ENCODE measurements at places on chromosomes 16 and 17. TPM values are rescaled to one million over a fixed set of nuclear protein-coding genes. Genes with fewer than 3 reads are reported as not detected.

PROCA1 gene
- 1.1 TPM for total RNA-seq

TPSD1 gene
- not detected for total RNA-seq

GRCh38 chr16:10013364-10013763 lies 168.9 kb downstream of the GRIN2A start:
- no peak for DNase-seq
- no peak overlapping the region for H3K4me3 ChIP-seq
- H3K36me3 ChIP-seq: no peaks in the 10 kb centered on the region
- no peaks in the 10 kb centered on the region for H3K4me1 ChIP-seq
- H3K27ac ChIP-seq: no peak overlapping the region

DNA sequence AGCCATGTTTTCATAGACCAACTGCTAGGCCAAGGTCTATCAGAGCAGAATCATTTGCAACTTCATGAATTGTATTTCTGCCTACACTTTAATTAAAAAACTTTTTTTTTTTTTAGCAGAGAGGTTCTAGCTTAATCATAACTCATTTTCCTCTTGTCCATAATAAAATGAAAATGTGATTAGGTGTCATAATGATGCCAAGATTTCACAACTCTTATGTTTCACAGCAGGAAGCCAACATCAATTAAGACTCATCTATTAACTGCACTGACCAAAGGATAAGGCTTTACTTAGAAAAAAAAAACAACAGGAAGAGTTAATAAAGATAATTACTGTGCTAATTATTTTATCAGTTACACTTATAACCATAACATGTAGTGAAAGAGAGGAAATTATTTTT lies 18.9 kb upstream of the RNF43 start:
- no peaks in the 10 kb centered on the region for H3K36me3 ChIP-seq
- H3K4me3 ChIP-seq: no peak overlapping the region
- DNase-seq: no peak
- no peak overlapping the region for H3K27ac ChIP-seq
- H3K27me3 ChIP-seq: peaks cover 69% of the 10 kb centered on the region
- H3K4me1 ChIP-seq: no peaks in the 10 kb centered on the region

DNA sequence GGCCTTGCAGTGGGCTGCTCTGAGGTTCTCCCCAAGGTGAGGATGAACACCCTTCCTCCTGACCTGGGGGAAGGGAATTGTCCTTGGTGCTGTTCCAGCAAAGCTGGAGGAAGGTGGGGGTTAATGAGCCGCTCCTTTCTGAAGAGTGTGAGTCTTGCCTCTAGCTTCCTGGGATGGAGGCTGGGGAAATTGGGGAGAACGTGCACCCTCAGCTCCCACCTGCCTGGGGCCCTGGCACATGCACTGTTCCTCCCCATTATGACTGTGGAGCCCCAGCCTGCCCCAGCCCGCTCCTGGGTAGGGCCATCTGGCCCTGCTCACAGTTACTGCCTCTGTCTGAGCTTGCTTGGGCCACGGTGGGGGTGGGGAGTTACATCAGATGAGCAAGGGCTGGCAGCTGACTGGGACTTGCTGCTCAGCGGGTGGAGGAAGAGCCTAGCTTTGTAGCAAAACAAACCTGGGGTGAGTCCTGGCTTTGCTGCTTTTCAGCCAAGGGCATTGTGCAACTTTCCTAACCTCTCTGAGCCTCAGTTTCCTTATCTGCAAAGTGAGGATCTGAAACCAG lies 11.1 kb downstream of the TNS4 start:
- peaks cover 100% of the 10 kb centered on the region for H3K36me3 ChIP-seq
- H3K4me1 ChIP-seq: peaks cover 70% of the 10 kb centered on the region
- no peaks in the 10 kb centered on the region for H3K27me3 ChIP-seq
- peak; percentile 93 for DNase-seq
- H3K4me3 ChIP-seq: peak overlapping the region; percentile 98
- H3K27ac ChIP-seq: peak overlapping the region; percentile 83

DNA sequence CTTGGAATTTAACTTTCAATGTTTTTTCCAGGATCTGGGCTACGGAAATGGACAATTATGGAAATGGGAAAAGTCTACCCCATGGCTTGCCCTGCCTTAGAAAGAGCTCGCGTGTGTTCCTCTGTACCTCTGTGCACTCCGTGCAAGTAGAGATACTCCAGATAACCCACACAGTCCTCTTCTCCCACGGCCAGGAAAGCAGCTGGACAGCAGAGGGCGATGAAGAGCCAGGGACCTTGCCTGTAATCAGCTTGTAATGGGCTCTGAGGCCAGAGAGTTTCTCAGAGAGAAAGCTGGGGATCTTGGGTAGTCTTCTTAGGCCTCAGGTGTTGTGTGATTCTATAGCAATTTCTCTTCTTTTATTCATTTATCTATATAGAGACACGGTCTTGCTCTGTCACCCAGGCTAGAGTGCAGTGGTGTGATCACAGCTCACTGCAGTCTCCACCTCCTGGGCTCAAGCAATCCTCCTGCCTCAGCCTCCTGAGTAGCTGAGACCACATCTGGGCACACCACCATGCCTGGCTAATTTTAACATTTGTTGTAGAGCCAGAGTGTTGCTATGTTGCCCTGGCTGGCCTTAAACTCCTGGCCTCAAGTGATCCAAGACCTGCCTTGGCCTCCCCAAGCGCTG lies 2.4 kb upstream of the SOCS7 start:
- peak; percentile 84 for DNase-seq
- no peak overlapping the region for H3K27ac ChIP-seq
- peaks cover 12% of the 10 kb centered on the region for H3K4me1 ChIP-seq
- H3K27me3 ChIP-seq: peaks cover 2% of the 10 kb centered on the region

GRCh38 chr16:49369651-49370611 lies 3.7 kb upstream of the C16orf78 start:
- H3K27ac ChIP-seq: no peak overlapping the region
- no peaks in the 10 kb centered on the region for H3K4me1 ChIP-seq
- no peaks in the 10 kb centered on the region for H3K36me3 ChIP-seq
- H3K4me3 ChIP-seq: no peak overlapping the region

GRCh38 chr17:68222606-68223005 lies 25.2 kb upstream of the AMZ2 start:
- no peak overlapping the region for H3K4me3 ChIP-seq
- peaks cover 2% of the 10 kb centered on the region for H3K27me3 ChIP-seq
- no peaks in the 10 kb centered on the region for H3K4me1 ChIP-seq

DNA sequence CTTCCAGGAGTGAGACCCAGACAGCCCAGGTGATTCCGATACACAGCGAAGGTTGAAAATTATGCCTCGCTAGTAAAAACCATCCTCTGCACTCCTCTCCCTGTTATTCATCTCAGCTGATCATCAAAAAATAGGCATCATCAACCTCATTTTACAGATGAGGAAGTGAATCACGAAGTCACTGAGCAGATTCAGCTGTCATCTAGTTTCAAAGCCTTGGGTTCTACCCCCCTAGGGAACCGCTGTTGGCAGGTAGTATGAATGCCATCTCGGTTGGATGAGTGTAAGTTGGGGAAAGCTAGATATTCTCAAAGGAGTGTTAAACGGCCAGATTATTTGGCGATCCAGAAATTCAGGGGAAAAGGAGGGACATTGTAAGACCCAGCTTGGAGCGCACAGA lies 2.0 kb downstream of the CRYM start:
- H3K36me3 ChIP-seq: no peaks in the 10 kb centered on the region
- peaks cover 74% of the 10 kb centered on the region for H3K27me3 ChIP-seq
- DNase-seq: no peak

DNA sequence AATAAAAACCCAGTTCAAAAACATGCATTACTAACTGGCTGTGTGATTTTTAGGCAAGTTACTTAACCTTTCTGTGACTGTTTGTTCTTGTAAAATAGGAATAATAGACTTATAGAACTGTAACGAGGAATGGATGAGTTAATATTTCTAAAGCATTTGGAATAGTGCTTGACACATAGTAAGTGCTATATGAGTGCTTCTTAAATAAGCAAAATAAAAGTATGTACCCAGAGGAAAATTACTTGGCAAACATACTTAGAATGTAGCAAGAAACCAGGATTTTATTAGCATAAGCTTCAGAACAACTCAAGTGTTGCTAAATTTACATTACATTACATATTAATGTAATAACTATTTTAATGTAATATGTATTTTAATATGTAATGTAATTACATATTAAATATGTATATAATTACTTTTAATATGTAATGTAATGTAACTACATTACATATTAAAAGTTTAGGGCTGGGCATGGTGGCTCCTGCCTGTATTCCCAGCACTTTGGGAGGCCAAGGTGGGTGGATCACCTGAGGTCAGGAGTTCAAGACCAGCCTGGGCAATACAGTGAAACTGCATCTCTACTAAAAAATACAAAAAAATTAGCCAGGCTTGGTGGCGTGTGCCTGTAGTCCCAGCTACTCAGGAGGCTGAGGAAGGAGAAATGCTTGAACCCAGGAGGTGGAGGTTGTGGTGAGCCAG lies 14.2 kb downstream of the NFAT5 start:
- H3K27ac ChIP-seq: no peak overlapping the region
- peaks cover 13% of the 10 kb centered on the region for H3K4me1 ChIP-seq
- H3K27me3 ChIP-seq: no peaks in the 10 kb centered on the region

GRCh38 chr16:27351989-27352388 lies 38.2 kb downstream of the IL4R start:
- no peaks in the 10 kb centered on the region for H3K27me3 ChIP-seq
- H3K36me3 ChIP-seq: peaks cover 80% of the 10 kb centered on the region
- no peak overlapping the region for H3K27ac ChIP-seq
- no peak overlapping the region for H3K4me3 ChIP-seq

GRCh38 chr16:801584-802363 lies 1.2 kb upstream of the GNG13 start:
- H3K4me3 ChIP-seq: no peak overlapping the region
- H3K27me3 ChIP-seq: no peaks in the 10 kb centered on the region
- H3K27ac ChIP-seq: no peak overlapping the region
- DNase-seq: no peak
- peaks cover 5% of the 10 kb centered on the region for H3K36me3 ChIP-seq
- no peaks in the 10 kb centered on the region for H3K4me1 ChIP-seq

DNA sequence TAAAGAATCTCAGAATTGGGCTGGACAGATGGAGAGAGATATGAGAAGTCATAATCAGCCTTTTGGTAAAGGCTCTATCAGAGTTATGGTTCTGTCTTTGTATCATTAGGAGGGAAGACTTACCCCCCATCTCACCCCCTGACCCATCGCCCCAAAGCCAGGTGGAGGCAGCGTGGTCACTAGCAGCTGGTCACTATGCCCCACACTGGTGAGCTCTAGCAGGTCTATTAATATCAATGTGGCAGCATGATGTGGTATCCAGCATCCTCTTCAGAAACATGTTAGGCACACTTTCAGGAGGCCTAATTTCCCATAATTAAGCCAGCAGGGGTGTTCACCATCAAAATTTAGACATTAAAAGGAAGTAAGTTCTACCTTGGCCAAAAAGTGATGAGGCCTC lies 183.8 kb upstream of the COX10 start:
- no peaks in the 10 kb centered on the region for H3K36me3 ChIP-seq
- H3K4me3 ChIP-seq: no peak overlapping the region
- no peak for DNase-seq
- H3K4me1 ChIP-seq: peaks cover 4% of the 10 kb centered on the region

Data from MCF 10A (cell line).